Activated naive CD8-positive, alpha-beta T cell treated with anti-CD3 and anti-CD28 coated beads, Interleukin-2, amount 10 ng/mL, durations not matched to agents 7 days and 5 days (primary cell): ENCODE measurements at places on chromosomes 3 and 15.
A peak's percentile ranks its signal among the peaks of the same experiment; 100 is the strongest.

- no peaks in the 10 kb centered on the region for H3K27me3 ChIP-seq
- DNase-seq, result no peak
- peak overlapping the region; percentile 62 for H3K4me3 ChIP-seq
- H3K27ac ChIP-seq, result no peak overlapping the region
- no peaks in the 10 kb centered on the region for H3K36me3 ChIP-seq
These were observed 3.6 kb downstream of the CAMP start for GRCh38 chr3:48226939-48227338.

- no peak overlapping the region for H3K27ac ChIP-seq
- H3K27me3 ChIP-seq, result no peaks in the 10 kb centered on the region
- no peak overlapping the region for H3K4me3 ChIP-seq
- H3K36me3 ChIP-seq, result peaks cover 15% of the 10 kb centered on the region
- no peak for DNase-seq
- H3K4me1 ChIP-seq, result peaks cover 8% of the 10 kb centered on the region
These were observed 180.5 kb downstream of the APBA2 start for GRCh38 chr15:29066310-29066709.

- no peak overlapping the region for H3K4me3 ChIP-seq
- no peaks in the 10 kb centered on the region for H3K27me3 ChIP-seq
- no peaks in the 10 kb centered on the region for H3K4me1 ChIP-seq
- H3K27ac ChIP-seq, result no peak overlapping the region
- H3K36me3 ChIP-seq, result peaks cover 2% of the 10 kb centered on the region
These were observed 156.2 kb upstream of the LMCD1 start for GRCh38 chr3:8345398-8345797.

- no peak overlapping the region for H3K4me3 ChIP-seq
- H3K27me3 ChIP-seq, result no peaks in the 10 kb centered on the region
- H3K4me1 ChIP-seq, result no peaks in the 10 kb centered on the region
- no peaks in the 10 kb centered on the region for H3K36me3 ChIP-seq
These were observed 272.2 kb upstream of the VEPH1 start for GRCh38 chr3:157775446-157775845.

DNA sequence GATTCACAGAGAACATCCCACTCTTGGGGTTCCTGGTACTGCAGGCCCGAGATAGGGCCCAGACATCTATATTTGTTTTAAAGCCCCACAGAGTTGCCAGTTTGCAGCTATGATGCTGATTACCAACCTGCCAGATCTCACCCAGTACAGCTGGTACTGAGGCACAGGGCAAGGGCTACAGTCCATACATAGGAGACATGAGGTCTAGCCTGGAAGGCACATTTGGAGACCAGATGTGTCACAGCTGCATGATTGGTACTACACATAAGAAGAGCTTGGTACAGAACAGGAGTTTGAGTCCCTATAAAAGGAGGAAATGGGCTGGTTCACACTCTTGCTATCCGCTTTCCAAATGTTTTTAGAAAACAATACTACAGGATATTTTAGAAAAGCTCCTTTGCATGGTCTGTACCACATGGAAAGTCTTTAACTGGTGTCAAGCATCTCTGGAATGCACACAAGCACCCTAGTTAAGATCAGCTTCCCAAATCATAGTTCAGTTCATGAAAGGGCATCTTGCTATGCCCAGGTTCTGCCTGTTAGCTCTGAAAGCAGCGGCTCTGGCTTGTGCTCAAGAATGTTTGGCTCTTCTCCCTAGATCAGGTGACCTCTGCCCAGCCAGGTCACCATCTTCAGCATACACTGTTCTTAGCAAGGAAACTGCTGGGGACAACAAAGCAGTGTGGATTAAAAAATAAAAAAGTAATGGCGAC lies 20.6 kb downstream of the MTMR14 start:
- H3K36me3 ChIP-seq, result peaks cover 18% of the 10 kb centered on the region
- no peak for DNase-seq
- no peaks in the 10 kb centered on the region for H3K4me1 ChIP-seq
- no peaks in the 10 kb centered on the region for H3K27me3 ChIP-seq
- H3K4me3 ChIP-seq, result no peak overlapping the region

- H3K27me3 ChIP-seq, result no peaks in the 10 kb centered on the region
- H3K27ac ChIP-seq, result no peak overlapping the region
- DNase-seq, result no peak
- no peak overlapping the region for H3K4me3 ChIP-seq
- peaks cover 16% of the 10 kb centered on the region for H3K4me1 ChIP-seq
- peaks cover 36% of the 10 kb centered on the region for H3K36me3 ChIP-seq
These were observed 44.4 kb upstream of the C3orf38 start for GRCh38 chr3:88105325-88105724.

DNA sequence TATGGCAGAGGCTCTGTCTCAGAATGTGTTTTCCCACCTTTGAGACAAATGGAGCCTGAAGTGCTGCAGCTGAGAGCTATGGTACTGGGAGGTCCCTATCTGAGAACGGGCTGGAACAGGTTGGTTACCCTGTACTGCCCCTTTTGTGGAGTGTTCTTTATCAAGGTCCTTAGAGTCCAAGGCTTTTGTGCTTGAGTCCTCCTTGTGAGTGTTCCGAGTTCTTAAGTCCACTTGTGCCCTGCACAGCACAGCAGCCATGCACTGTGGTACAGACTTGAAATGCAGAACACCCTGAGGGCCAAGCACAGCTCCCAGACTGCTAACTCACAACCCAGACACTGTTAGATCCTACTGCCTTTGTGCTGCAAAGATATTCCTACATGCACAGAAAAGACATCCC lies 67.8 kb downstream of the ARHGAP31 start:
- no peak overlapping the region for H3K27ac ChIP-seq
- DNase-seq, result no peak
- peaks cover 2% of the 10 kb centered on the region for H3K4me1 ChIP-seq
- H3K4me3 ChIP-seq, result no peak overlapping the region

GRCh38 chr15:55993804-55994560 lies 570 bp upstream of the NEDD4 start:
- peaks cover 42% of the 10 kb centered on the region for H3K27me3 ChIP-seq
- H3K27ac ChIP-seq, result no peak overlapping the region
- DNase-seq, result no peak
- peaks cover 16% of the 10 kb centered on the region for H3K4me1 ChIP-seq

DNA sequence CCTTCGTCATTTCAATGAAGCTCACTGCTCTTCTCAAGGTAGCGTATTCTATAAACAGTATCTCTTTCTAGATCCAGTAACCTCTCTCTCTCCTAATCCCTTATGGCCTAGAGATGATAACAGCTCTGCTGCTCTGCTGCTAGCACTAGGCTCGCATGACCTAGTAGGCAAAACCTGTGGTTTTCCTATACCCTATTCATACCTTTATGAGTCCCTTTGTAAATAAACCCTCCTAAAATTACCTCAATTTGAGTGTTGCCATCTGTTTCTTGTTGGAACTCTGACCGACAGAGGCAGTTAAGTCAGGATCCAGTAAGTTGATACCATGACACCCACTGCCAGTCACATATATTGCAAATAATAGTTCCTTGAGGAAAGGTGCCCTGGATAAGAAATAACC lies 7.3 kb downstream of the CCDC14 start:
- H3K4me1 ChIP-seq, result peaks cover 5% of the 10 kb centered on the region
- H3K36me3 ChIP-seq, result peaks cover 17% of the 10 kb centered on the region
- H3K4me3 ChIP-seq, result no peak overlapping the region
- DNase-seq, result no peak
- no peak overlapping the region for H3K27ac ChIP-seq
- no peaks in the 10 kb centered on the region for H3K27me3 ChIP-seq

GRCh38 chr15:94001255-94001801 lies 230.0 kb upstream of the MCTP2 start:
- H3K36me3 ChIP-seq, result no peaks in the 10 kb centered on the region
- H3K4me3 ChIP-seq, result no peak overlapping the region
- peaks cover 2% of the 10 kb centered on the region for H3K27me3 ChIP-seq
- H3K27ac ChIP-seq, result no peak overlapping the region
- H3K4me1 ChIP-seq, result no peaks in the 10 kb centered on the region

GRCh38 chr3:122563717-122564025 lies 429 bp downstream of the PARP9 start:
- peaks cover 46% of the 10 kb centered on the region for H3K4me1 ChIP-seq
- peaks cover 63% of the 10 kb centered on the region for H3K36me3 ChIP-seq
- H3K4me3 ChIP-seq, result peak overlapping the region; percentile 97
- DNase-seq, result peak; percentile 49
- H3K27me3 ChIP-seq, result no peaks in the 10 kb centered on the region

DNA sequence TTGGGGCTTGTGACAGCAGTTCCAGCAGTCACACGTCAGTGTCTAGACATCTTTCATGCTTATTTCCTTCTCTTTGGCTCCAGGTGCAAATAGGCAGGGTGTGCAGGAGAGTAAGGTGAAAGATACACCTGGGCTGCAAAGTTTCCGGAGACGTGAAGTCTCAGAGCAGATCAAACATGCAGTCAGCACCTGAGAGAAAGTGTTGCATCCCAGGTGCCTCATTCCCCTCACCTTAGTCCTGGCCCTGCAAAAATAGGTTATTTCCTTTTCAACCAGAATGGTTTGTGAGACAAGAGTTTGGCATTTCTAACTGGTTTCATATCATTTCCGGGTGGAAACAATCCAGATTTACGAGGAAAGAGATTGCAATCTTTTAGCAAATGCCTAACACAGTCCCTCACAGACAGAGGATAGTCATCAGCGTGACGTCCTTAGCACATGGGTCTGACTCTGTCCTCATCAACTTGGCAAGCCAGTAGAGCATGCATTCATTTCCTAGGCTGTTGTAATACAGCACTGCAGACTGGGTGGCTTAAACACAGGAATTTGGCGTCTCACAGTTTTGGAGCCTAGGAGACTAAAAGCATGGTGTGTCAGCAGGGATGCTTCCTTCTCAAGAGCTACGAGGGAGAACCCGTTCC lies 58.2 kb upstream of the ARRDC4 start:
- H3K27me3 ChIP-seq, result peaks cover 10% of the 10 kb centered on the region
- H3K4me1 ChIP-seq, result peaks cover 2% of the 10 kb centered on the region
- H3K36me3 ChIP-seq, result no peaks in the 10 kb centered on the region

DNA sequence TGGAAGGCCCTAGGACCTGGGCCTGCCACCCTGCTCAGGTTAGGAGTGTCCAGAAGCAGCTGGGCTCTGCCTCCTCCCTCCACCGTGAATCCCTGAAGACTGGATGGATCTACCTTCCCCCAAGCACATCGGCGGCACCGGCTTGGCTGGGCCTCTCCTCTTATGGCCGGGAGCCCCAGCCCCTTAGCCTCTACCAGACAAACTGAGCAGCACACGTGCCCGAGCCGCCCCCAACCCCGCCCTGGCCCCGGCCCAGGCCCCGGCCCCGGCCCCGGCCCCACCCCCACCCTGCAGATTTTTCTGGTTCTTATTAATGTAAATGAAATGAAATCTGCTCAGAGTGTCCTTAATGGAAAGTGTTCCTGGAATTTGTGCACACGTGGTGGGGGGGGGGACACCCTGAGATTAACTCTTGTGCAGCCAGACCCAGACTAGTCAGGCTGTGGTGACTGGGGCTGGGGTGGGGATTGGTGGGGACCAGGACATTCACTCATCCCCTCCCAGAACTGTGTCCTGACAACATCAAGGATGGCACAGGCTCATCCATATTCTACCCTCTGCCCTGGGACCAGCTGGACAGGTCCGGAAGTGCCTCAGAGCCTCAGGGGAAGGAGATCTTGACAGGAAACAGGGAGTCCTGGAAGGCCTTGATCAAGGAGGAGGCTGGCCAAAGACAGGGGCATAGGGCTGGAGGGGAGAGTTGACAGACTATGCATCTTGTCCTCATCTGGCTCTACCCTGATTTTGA lies 30.9 kb upstream of the SEMA3F start:
- H3K27me3 ChIP-seq, result no peaks in the 10 kb centered on the region
- no peak overlapping the region for H3K4me3 ChIP-seq
- DNase-seq, result no peak
- H3K4me1 ChIP-seq, result no peaks in the 10 kb centered on the region
- no peaks in the 10 kb centered on the region for H3K36me3 ChIP-seq
- no peak overlapping the region for H3K27ac ChIP-seq

DNA sequence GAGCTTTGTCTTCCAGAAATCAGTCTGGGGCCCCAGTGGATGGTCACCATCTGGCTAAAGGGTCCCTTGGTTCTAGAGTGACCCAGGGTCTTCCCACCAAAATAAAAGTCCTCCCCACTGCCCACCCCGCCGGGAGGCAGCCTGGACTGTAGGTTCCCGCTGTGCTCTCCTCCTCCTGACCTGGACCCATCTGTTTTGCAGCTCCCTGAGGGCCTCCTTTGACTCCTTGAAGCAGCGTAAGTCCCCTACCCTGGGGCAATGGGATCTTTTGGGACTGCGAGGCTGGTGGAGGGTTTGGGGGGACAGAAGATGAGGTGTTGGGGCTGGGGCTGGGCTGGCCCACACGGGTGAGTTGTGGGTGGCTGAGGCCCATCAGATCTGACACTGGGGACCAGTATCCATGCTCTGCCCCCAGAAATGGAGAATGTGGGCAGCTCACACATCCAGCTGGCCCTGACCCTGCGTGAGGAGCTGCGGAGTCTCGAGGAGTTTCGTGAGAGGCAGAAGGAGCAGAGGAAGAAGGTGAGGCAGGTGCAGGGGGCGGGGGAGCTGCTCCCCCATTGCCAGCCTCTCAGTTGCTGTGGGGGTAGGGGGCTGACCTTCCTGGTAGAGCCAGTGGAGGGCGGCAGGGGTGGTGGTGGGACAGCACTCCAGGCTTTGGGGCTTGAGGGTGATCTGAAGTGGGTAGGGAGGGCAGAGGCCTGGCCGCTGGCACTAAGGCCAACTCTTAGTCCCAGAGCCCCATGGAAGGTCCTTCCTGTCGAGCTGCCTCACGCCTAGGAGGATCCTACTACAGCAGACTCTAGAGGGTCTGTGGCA lies 30.4 kb downstream of the PSTPIP1 start:
- H3K27me3 ChIP-seq, result no peaks in the 10 kb centered on the region
- H3K4me3 ChIP-seq, result no peak overlapping the region
- peaks cover 29% of the 10 kb centered on the region for H3K36me3 ChIP-seq
- peak overlapping the region; percentile 77 for H3K27ac ChIP-seq

- peak; percentile 72 for DNase-seq
- H3K27ac ChIP-seq, result peak overlapping the region; percentile 99
- H3K36me3 ChIP-seq, result peaks cover 43% of the 10 kb centered on the region
- no peaks in the 10 kb centered on the region for H3K27me3 ChIP-seq
These were observed 3.6 kb downstream of the HEMK1 start for GRCh38 chr3:50572801-50573371.

DNA sequence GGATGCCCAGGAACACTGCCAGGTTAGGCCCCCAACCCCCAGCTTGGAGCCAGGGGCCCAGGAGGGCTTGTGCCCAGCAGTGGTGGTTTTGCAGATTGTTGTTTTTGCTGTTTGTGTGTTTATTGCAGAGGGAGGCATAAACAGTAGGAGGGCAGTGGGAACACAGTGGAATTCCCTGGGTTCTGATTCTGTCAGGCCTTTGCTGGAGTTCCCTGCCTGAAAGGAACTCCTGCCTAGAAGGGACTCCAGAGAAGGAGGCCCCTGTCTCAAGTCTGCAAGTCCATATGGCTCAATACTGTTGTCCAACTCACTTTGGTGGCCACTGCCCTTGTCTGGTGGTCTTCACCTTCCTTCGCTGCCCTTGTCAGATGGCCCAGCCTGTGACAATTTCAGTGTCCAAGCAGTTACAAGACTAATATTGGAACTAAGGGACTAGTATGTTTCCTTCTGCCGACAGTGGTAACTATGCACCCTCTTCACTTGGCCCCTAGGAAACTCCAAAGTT lies 47.4 kb upstream of the RAB6B start:
- H3K36me3 ChIP-seq, result no peaks in the 10 kb centered on the region
- H3K4me1 ChIP-seq, result peaks cover 16% of the 10 kb centered on the region
- no peak overlapping the region for H3K4me3 ChIP-seq
- no peak overlapping the region for H3K27ac ChIP-seq
